ENCODE measurements at places on chromosomes 6 and 20.

- no peak for DNase-seq
Measured at GRCh38 chr6:116955773-116956172, 78.7 kb downstream of the RFX6 start.

DNA sequence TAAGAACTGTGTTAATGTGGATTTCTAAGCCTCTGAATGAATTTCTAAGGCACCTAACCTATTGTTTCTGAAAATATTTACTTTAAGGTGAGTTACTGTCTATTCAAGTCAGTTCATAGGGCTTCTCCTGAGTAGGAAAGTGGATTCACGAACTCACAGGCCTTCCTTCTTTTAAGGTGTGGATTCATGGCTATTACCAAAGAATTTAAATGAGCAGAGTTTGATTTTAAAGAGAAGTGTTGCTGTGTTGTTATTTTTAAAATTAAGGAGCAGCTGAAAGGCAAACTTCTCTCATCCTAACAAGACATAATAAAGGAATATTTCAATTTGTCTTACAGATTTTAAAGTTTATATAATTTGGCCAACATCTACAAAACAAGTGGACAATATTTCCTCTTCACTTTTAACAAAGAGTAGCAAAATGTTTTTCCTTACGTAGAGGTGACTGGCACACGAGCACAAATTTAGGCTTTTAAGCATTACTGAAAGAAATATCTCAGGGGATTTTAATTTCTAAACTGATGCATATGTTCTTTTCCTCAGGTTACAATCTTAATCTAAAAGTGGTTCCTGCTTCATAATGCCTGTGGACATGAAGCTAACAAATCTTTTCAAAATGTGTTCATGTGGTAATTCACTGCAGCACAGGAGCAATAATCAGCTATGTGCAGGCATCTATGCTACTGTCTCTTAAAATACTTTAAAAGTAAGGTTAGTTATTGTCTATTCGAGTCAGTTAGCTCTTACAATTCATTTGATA, 602 bp upstream of the TSPYL4 start:
- peak; percentile 53 for DNase-seq

GRCh38 chr6:157711060-157711459, 112.0 kb upstream of the SNX9 start:
- DNase-seq: no peak

GRCh38 chr20:57526087-57526884, 1.3 kb upstream of the CTCFL start:
- DNase-seq: no peak

GRCh38 chr20:35462351-35462750, 7.0 kb downstream of the CEP250 start:
- DNase-seq: peak; percentile 23

DNA sequence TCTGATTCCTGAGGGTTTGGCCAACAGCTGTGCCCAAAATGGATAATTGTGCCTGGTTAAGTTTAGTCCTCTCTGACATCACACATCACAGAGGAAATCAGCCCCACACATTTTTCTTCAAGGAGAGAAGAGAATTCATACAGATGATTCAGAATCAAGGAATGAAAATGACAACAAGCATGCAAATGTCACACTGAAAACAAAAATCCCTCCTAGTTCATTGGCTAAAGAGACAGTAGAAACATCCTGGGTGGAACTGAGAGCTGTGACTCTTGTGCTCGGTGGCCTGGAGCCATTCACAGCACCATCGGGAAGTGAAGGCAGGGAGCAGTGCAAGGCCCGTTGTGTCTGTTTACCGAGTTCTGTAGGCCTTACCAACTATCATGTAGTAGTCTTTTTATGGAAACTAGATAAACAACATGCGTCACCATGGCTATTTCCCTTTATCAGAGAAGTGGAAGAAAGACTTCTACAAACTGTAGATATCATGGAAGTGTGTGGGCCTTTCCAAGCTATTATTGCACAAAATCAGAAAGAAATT, 81.7 kb upstream of the TENT5A start:
- no peak for DNase-seq

DNA sequence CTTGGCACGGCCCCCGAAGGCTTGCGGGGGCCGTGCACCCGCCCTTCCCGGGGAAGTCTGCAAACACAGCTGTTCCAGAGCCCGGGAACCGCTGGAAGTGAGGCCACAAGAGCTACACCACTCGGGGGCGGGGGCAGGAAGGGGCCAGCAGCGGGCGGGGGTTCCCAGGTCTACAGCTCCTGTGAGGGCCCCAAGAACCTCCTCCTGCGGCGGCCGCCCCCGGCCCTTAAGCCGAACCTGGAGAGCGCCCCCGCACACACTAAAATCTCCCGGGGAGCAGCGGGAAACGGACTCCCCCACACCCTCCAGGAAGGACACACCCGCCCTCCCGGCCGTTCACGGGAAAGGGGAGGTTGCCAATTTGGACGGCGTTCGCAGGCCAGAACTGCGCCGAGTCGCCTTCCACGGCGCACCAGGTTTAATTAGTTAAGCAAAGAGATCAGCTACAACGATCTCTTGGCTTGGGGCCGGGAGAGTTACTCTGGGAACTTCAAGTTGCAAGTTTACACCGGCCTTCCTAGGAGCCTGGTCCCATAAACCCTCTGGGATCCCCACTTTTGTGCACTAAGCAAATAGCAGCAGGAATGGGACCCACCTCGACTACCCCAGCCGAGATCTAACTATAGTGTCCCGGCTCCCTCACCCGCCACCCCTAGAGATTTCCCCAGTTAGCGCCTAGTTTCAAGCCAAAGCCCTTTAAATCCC, 1.7 kb downstream of the JAG1 start:
- DNase-seq: no peak

DNA sequence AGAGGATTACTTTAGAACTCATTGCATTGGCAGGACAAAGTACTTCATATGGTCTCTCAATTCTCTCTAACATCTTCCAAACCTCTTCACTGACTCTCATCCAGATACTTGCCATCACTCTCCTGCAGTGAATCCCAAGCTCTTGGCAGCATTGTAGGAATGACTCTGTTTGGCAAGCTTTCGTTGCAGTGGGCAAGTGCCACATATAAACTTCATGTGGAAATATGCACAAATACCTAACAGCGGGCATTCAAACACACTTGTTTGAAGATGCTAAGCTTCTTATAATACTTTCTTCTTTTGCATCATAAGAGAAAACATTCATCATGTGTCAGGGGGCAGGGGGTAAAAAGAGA, 86.2 kb upstream of the F13A1 start:
- DNase-seq: no peak

DNA sequence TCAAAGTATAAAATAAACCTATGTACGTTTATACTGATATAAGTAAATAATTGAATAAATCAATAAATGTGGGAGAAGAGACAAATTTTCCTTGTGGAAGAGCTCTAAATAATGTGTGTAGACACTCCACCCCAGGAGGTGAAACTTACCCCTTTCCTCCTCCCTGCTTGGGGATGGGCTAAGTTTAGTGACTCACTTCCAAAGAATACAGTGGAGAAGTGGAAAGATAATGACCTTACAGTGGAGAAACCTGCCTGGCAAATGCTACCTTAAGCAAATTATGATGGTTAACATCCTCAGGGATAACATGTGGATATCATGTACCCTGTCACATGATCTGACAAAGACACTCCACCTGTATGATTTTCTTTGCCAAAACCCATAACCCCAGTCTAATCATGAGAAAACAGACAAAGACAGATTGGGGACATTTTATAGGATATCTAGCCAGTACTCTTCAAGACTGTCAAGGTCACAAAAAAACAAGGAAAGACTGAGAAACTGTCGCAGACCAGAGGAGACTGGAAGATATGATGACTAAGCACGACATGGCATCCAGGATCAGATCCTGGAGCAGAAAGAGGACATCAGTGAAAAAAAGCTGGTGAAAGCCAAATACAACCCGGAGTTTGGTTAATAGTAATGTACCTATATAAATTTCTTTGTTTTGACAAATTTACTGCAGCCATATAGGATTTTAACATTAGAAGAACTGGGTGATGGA, 195.5 kb upstream of the PRDM1 start:
- DNase-seq: no peak

DNA sequence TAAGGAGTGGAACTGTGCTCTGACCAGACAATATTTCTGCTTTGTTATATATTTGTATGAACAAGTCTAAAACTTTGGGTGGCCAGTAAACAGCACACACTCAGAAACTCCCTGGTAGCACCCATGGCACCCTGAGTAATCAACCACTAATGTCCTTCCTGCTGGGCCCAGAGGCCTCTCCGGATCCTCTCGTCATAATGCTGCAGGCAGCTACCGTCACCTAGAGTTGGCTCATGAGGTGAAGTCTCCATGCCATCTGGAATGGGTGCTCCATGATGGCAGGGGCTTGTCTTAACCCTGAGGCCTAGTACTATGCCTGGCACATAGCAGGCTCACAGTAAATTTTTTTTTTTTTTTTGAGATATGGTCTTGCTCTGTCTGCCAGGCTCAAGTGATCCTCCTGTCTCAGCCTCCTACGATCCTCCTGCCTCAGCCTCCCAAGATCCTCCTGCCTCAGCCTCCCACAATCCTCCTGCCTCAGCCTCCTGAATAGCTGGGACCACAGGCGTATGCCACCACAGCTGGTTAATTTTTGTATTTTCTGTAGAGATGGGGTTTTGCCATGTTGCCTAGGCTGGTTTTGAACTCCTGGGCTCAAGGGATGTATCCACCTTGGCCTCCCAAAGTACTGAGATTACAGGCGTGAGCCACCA, 3.0 kb upstream of the SDCBP2 start:
- DNase-seq: no peak

- no peak for DNase-seq
Measured at GRCh38 chr6:160412993-160413392, 64.8 kb downstream of the SLC22A3 start.

DNA sequence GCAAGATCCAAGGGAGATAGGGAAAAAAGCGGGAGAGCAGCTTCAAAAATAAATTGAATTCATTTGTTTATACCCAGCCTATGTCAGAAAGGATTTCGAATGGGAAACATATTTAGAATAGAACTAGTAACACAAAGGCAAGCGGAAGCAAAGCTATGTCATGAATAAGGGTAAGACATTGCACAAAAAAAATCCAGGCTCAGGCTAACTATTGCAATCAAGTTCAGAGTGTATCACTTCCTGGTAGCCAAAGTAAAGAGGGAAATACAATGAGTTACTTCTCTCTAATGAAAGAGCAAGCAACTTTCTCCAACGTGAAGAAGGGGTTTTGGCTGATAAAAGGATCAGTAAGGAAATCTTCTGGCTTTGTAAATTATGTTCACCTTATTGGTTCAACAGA, 212.8 kb downstream of the ZMYND8 start:
- DNase-seq: no peak

DNA sequence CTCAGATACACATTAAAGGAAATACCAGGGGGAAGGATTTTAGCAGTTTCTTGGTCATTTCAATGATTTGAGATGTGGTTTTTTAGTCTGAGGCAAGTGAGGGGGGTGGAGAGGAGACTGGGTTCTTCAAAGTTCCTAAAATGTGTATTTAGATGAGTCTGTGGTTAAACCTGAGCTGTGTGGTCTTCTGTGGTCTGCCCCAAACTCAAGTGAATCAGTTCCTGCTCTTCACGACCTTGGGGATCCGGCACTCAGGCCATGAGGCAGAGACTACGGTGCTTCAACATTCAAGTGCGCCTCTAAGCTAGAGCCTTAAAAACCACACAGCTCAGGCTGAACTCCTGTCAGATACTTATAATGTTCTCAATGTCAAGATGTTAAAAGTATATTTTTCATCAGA, 406.7 kb downstream of the LMBRD1 start:
- DNase-seq: no peak

GRCh38 chr6:145929037-145929633, 35.0 kb downstream of the SHPRH start:
- DNase-seq: peak; percentile 2

- no peak for DNase-seq
Measured at GRCh38 chr6:35086636-35087360, 54.3 kb downstream of the TCP11 start.

DNA sequence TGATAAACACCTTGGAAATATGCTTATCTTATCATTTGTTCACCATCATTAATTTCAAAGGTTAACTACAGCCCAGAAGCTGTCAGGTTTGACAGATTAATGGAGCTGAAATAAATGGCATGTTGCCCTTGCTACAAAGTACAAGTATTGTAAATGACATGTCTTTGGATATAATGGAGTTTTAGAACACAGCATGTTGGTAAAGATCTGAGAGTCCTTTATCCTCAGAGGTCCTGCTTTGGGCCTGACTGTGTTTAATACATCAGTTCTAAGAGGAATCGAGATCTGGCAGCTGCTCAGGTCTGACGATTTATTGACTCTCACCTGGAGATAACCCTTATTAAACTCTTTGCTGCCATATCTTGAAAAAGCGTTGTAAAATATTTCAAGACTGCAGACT, 222.7 kb upstream of the OPRM1 start:
- no peak for DNase-seq

DNA sequence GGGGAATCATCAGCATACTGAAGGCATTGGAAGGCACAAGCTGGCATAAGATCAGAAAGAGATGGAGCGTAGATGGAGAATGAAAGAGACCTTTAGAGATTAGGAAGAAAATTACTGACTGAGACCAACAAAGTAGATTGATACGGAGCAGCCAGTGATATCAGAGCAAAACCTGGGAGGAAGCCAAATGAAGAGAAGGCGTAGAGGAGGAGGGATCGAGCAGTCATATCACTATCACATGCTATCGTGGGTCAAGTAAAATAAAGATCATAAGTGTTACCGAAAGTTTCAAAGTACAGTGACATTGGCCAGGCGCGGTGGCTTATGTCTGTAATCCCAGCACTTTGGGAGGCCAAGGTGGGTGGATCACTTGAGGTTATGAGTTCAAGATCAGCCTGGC, 53.6 kb upstream of the FANCE start:
- DNase-seq: no peak

DNA sequence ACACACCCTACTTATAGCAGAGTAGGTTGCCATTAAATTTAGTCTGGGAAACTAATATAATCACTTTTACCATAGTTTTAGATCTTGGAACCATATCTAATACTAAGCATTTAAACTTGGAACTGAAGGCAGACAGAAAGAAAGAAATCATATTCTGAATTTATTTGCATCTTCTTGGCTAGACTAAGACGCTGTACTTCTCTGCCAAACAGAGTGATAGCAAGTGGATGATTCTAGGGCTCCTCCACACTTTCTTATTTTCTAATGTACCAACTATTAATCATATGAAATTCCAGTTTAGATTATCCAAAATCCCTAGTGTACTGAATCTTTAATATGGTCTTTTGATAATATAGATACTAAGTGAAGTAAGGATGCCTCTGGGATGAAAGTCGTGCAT, 277.0 kb downstream of the CENPW start:
- no peak for DNase-seq

DNA sequence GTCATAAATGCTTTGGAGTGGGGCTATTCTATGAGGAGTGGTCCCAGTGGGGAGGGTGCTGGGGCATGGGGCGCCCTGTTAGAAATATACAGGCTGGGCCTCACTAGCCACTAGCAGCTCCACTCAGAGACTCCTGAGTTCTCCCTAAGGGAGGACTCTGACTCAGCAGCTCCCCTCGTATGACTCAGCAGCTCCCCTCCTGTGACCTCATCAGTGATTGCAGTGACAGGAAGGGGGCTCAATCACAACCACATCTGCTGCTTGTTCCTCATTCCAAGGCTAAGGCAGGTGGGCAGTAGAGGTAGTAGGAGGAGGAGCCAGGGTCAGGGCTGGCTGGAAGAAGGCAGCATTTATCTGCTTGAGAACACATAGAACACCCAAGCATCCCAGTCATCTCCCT, 73.7 kb downstream of the PRND start:
- no peak for DNase-seq

- DNase-seq: no peak
Measured at GRCh38 chr20:34201531-34201930, 39.7 kb upstream of the ASIP start.

Measured in DMS79 treated with DMSO at 0.1 percent for 48 hours (cell line).